ENCODE measurements at places on chromosomes 7 and 10.

- DNase-seq = no peak
Measured at GRCh38 chr7:93382362-93382761, 150.2 kb downstream of the VPS50 start.

GRCh38 chr7:79245623-79246249 lies 207.7 kb downstream of the MAGI2 start:
- no peak for DNase-seq

DNA sequence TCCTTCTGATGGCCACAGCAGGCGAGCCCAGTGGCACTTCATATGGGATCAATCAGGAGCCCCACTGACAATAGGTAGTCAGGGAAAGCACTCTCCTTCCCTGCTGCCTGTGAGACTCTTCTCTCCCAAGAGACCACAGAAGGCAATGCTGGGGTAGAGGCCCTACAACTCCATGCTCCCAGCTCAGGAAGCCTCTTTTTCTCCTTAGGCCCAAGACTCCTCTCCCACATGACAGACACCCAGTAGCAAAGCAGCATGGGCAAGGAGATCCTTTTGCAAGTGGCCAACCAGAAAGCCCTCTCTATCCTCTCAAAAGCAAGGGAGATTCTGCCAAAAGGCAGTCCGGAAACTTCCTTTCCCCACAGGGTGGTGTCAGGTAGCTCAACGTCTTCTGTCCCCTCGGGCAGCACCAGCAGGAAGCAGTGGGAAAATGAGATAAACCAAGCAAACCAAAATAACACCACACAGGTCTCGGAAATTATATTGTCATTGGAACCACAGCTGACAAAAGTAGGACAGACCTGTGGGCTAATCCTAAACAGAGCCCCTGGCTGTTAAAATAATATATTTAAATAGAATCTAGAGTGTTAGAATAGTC lies 172.7 kb upstream of the GDF10 start:
- DNase-seq = no peak

- no peak for DNase-seq
Measured at GRCh38 chr7:136146925-136147324, 169.8 kb upstream of the MTPN start.

DNA sequence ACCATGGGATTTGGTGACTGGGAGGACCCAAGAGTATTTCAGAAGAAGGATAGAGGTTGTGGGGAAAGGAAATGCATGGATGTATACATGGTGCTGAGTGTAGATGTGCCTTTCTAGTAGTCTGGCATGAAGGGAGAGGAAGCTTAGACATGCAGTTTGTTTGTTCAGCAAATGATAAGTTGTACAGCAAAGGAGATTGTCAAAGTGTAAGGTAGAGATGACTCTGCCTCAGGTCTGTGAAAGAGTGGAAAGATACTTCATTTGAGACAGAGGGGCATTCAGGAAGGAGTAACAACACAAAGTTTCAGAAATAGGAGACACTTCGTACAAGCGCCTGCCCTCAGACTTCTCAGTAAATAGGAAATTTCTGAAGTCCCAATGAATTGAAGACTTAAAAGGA lies 152.3 kb downstream of the CELF2 start:
- no peak for DNase-seq

GRCh38 chr10:30821994-30822692 lies 192.6 kb upstream of the LYZL2 start:
- DNase-seq = no peak

DNA sequence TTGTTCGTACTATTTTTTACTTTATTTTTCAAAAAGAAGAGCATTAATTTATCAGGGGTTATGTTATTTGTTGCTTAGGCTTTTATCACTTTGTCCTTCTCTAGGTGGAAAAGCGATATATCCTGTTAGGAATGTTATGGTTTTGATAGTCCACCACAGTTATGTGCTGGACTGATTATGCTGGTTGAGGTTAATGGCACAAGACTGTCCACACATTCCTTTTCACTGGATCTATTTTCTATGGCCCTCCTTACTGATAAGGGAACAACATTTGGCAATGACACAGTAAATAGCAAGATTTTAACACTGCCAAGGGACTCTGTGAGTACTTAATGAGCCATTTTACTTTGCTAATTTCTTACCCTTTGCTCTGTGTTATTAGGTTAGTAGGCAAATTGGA lies 1212.3 kb downstream of the NXPH1 start:
- no peak for DNase-seq

- DNase-seq = no peak
Measured at GRCh38 chr10:96500519-96500918, 13.2 kb downstream of the TLL2 start.

- no peak for DNase-seq
Measured at GRCh38 chr7:43136064-43136463, 23.6 kb downstream of the HECW1 start.

GRCh38 chr7:134084488-134085144 lies 42.5 kb upstream of the LRGUK start:
- peak; percentile 64 for DNase-seq

- DNase-seq = no peak
Measured at GRCh38 chr10:71260622-71261325, 48.4 kb downstream of the UNC5B start.

DNA sequence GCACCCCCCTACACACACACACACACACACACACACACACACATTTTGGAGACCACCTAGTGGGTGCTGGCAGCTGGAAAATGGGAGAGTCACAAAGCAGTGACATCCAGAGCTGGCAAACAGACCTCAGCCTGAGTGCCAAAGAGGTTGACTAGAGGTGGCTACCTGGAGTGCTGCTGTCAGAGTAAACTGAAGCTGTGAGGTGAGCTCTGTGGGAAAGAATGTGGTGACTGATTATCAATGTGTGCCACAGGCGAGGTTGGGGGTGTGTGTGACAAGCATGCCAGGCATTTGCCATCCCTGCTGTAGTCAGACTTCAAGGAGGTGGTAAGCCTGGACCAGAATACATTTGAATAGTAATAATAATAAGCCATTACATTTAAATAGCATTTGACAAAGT lies 120.6 kb downstream of the SLIT1 start:
- DNase-seq = no peak

DNA sequence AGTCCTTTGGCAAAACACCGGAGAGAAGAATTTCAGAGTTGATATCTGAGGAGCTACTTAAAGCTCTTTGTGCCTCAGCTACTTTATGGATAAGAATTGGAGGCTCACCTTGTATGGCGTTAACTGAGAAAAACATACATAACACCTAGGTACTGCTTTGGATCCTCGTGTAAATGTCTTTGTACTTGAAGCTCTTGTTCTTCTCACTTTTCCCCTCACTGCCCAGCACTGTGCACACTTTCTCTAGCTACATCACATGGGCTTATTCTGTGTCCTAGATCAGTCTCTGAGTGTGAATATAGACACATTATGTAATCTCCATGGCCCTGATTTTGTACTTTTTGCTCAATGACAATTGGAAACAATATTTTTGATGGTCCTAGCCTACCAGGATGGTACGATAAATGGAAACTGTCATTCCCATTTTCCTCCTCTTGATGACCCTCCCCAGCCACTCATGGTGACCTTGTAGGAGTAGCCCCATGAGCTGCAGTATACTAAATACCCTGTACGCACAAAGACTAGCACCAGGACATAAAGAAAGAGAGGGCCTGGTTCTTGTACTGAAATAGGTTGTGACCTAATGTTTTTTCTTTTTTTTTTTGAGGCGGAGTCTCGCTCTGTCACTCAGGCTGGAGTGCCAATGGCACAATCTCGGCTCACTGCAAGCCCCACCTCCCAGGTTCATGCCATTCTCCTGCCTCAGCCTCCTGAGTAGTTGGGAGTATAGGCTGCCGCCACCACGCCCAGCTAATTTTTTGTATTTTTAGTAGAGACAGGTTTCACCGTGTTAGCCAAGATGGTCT lies 22.1 kb downstream of the STAMBPL1 start:
- no peak for DNase-seq

GRCh38 chr7:23544913-23545354 lies 13.2 kb upstream of the TRA2A start:
- DNase-seq = peak; percentile 69

- no peak for DNase-seq
Measured at GRCh38 chr7:154646126-154647013, 356.6 kb downstream of the PAXIP1 start.

DNA sequence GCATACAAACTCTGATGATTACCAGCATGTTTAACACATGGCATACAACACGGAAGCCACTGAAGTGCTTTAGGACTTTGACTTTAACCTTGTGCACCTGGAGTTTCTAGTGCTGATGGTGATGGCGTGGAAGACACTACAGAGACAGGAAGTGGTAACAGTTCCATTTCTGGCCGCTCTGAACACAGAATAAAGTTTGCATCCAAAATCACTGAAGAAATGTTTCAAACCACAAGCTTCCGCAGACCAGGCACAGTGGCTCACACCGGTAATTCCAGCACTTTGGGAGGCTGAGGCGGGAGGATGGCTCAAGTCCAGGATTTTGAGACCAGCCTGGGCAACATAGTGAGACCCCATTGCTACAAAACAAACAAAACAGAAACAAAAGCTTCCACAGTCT lies 40.3 kb upstream of the TNPO3 start:
- no peak for DNase-seq

DNA sequence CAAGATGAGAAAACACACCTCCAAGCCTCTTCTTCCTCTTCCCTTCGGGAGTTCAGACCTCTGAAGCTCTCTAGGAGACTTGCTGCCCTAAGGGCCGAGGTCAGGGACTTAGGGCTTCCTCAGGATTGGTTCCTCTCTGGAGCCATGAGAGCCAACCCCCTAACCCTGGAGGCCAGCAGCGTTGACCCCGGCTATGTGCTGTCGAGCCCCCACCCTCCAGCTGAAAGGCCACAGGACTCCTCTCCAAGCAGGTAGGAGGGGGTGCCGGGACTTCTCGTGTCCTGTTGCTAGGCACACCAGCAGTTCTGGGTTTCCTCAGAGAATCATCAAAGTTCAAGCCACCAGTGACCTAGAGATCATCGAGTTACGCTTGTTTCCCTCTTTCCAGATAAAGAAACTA lies 87.4 kb downstream of the ARHGAP22 start:
- DNase-seq = no peak

DNA sequence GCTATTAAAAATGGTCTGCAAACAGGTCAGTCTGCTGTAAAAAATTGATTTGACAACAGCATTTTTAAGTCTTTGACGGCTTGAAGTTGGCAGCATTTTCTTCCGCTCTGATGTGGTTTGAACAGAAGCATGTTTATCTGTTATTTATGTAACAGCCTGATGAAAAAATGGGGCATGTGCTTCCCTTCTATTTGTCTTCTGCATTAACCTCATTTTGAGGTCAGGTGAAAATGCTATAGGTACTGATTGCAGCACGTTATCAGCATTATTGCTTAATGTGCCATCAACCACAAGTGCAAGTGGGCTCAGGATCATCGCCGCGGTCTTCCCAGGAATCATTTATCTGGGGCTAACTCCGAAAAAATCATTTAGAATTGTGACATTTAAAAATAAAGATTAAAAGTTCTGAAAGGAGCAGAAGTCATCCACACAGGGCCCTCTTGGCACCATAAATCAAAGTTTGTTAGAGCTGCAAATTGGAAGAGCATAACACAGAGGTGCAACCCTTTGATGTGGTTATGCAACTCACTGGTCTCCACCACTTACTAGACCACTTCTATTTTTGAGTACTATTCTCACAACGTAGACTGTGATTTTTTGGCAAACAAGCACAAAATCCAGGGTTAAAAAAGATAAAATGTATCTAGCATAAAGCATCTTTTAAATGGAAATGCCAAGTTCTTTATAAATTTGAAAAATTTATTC lies 307.7 kb downstream of the MDFIC start:
- DNase-seq = no peak

GRCh38 chr10:72106154-72106849 lies 18.0 kb upstream of the SPOCK2 start:
- DNase-seq = no peak

GRCh38 chr7:35257251-35258124 lies 3.6 kb upstream of the TBX20 start:
- no peak for DNase-seq

- DNase-seq = peak; percentile 75
Measured at GRCh38 chr7:28211006-28211405, 30.4 kb upstream of the JAZF1 start.

DNA sequence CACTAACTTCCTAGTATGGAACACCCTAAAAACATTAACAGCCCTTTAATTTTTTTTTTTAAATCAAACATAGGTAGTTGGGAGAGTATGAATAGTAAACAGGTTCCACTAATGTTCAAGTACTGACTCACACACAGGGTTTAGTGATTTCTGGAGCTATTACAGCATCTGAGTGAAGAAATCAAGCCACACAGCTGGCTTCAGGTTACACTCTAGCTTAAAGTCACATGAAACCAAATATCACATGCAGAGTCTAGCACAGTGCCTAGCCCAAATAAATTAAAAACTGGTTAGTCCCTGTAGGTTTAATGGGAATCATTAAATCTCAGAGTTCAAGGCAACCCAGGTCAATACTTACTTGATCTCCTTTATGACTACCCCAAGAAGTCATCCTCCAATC lies 11.6 kb downstream of the PANK1 start:
- no peak for DNase-seq

DNA sequence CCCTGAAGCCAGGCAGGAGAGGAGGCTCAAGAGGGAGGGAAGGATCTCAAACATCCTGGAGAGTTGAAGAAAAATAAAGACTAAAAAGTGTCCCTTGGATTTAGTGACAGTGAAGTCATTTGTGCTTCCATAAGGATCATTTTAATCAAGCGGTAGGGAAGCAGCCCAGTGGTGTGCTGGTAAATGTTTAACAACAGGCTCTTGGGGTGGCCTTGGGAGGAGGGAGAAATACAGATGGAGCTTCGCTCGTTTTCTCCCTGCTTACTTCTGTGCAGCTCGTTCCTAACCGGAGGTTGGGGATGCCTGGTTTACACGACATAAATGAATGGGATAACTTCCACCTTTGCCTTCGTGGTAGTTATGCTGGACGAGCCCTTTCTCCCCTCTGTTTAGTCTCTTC lies 140.0 kb downstream of the CAMK1D start:
- no peak for DNase-seq

Data from suppressor macrophage treated with lipopolysaccharide for 1 hour (primary cell).